ENCODE measurements at places on chromosomes 1 and 21. TPM values are rescaled to one million over a fixed set of nuclear protein-coding genes. Genes with fewer than 3 reads are reported as not detected.

IKBKE gene
- 3.7 TPM for total RNA-seq

MGST3 gene
- 161 TPM for total RNA-seq

TSPAN1 gene
- total RNA-seq = 8.6 TPM

OR2T11 gene
- total RNA-seq = not detected

HAO2 gene
- not detected for total RNA-seq

SELP gene
- total RNA-seq = 30.3 TPM

PLA2G2E gene
- total RNA-seq = not detected

KCNE1 gene
- 10.2 TPM for total RNA-seq

KCND3 gene
- 3.3 TPM for total RNA-seq

DDAH1 gene
- total RNA-seq = 21.2 TPM

NR0B2 gene
- total RNA-seq = not detected

SHISA4 gene
- 67.5 TPM for total RNA-seq

RPE65 gene
- total RNA-seq = not detected

SZRD1 gene
- total RNA-seq = 52.3 TPM

S1PR1 gene
- total RNA-seq = 75.1 TPM

LRRC53 gene
- total RNA-seq = not detected

ACKR1 gene
- 196 TPM for total RNA-seq

OR2G2 gene
- total RNA-seq = not detected

FAM78B gene
- 6.3 TPM for total RNA-seq

CYP2J2 gene
- total RNA-seq = 12.9 TPM

SOD1 gene
- total RNA-seq = 222 TPM

SLC44A3 gene
- 1.6 TPM for total RNA-seq

ADORA1 gene
- 0.30 TPM for total RNA-seq

TINAGL1 gene
- 205 TPM for total RNA-seq

SYT11 gene
- 38.9 TPM for total RNA-seq

NTNG1 gene
- total RNA-seq = 1.5 TPM
